ENCODE measurements at places on chromosomes 7 and 10. TPM values are rescaled to one million over a fixed set of nuclear protein-coding genes. Genes with fewer than 3 reads are reported as not detected.

The KCP gene
- not detected for polyA plus RNA-seq

The TACR2 gene
- polyA plus RNA-seq = 0.20 TPM

The TSPAN33 gene
- polyA plus RNA-seq = 7.2 TPM

The EPDR1 gene
- polyA plus RNA-seq = 1.2 TPM

GRCh38 chr10:104273286-104273685, 4.3 kb downstream of the GSTO2 start:
- DNase-seq = no peak

DNA sequence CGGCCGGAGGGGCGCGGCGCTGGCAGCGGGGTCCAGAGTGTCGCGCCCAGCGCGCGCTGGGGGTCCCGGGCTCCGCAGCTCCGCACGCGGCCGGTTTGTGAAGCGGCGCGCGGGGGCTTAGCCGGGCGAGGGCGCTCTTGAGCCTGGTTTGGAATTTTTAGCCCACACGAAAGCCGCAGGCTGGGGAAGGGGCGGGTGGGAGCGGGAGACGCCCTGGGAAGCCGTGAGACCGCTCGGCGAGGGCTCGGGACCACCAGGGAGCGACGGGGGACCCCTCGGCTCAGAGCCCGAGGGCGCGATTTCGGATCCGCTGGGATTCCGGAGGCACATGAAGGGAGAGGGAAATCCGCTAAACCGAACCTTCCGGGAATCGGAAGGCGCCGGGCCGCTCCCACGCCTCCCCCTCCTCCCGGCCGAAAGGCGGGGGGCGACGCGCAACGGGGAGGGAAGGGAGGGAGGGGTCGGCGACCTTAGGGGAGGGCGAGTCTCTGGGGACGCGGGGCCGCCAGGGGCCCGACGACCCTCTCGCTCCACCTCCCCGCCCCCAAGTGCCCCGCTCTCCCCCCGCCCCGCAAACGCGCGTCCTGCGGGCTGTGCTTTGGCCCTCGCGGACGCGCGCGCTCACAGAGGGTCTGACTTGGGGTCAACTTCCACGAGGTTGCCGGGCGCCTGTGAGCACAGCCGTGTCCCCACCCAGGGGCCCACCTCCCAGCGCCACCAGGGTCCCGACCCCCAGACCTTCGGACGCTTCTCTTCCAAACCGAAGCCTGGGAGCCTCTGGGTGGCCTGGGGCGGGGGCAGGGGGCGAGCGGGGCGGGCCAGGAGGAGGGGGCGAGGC, 5.1 kb upstream of the ELFN1 start:
- no peak for DNase-seq

GRCh38 chr7:98995111-98995510, 116.8 kb downstream of the TRRAP start:
- no peak for DNase-seq

GRCh38 chr10:129972145-129972965, 8.3 kb upstream of the EBF3 start:
- DNase-seq = no peak

- DNase-seq = peak; percentile 59
Observed at GRCh38 chr10:14550471-14550981, 219.8 kb upstream of the FRMD4A start.

GRCh38 chr10:70578371-70578947, 24.1 kb downstream of the PRF1 start:
- peak; percentile 41 for DNase-seq

All from CD14-positive monocyte (primary cell).